ENCODE measurements at places on chromosomes 3 and 15.

DNA sequence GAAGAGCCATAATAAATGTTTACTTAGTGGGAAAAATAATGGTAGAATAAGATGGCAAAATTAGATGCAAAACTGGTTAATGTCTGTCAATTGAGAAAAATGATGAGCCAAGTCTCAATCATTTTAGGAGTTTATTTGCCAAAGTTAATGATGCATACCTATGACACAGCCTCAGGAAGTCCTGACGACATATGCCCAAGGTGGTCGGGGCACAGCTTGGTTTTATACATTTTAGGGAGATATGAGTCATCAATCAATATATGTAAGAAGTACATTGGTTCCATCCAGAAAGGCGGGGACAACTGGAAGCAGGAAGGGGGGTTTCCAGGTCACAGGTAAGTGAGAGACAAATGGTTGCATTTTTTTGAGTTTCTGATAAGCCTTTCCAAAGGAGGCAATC lies 31.5 kb downstream of the CLEC3B start:
- no peak for DNase-seq

DNA sequence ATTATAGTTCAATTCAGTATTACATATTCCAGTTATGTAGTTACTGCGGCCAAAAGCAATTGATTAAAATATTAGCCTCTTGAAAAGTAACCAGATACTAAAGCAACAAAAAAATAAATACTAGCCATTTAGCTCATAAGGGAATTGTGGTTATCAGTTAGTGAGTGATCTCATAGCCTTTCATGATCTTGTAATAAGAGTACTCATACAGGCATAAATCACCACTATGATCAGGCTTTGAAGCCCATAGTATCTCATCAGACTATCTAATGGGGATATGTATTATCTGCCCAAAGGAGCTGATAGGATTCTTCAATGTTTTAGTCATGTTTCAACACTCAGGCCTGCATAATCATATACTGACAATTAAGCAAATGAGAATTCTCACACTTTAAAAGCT lies 184.1 kb upstream of the CCDC54 start:
- no peak for DNase-seq

DNA sequence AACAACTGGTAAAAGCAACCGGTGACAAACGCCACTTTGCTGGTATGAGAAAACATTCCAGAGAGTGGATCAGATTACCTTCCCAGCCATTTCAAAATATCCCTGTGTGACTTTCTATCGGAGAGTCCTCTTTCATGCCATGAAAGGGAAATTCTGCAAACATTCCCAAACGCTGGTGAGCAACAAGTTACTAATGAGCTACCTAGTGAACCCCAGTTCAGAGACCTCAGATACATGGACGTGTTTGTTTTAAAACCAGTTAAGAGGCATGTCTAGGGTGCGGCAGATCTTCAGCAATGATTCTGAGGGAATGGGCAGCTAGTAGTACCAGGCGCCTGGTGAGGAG lies 418.2 kb upstream of the NR2F2 start:
- DNase-seq = no peak

DNA sequence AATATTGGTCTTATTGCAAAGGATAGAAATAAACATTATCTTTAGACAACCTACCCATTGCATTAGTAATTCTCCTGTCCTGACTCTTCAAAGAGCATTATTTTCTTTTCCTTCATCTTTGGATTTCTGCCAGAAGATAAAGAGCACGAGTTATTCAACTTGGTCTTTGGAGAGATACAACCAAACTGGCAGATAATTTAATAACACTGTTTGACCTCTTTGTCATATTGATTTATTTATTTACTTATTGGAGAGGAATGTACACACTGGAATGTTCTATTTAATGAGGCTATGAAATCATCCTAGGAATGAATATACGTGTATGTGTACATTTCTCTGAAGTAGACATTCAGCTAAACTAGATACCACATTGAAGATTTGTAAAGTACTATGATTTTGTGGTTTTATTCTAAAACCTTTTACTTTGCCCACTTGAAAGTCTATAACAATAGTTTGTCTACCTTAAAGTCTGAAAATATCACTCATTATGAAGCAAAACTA lies 462.1 kb downstream of the C3orf38 start:
- DNase-seq = no peak

- no peak for DNase-seq
Observed at GRCh38 chr3:184737641-184738505, 26.0 kb upstream of the MAGEF1 start.

DNA sequence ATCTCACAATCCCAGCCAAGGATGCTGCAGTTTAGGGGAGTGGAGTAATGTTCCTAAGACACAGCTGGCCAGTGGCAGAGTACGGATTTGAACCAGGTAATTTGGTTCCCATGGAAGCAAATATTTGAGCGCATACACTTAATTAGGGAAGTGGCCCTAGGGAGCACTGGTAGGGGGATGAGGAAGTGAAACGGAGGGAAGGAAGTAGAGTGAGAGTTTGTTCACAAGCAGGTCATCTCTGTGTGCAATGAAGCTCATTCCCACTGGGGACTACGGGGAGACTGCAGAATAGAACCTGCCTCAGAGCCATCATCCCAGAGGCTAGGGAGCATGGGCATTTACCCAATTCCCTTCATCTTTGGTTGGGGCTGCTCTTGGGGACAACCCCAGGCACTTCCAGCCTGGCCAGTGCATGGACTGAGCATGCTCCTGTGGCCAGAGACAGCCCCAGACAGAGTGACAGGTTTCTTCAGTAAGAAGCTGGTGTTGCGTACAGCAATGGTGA lies 317.2 kb upstream of the PROK2 start:
- DNase-seq = no peak

- no peak for DNase-seq
Observed at GRCh38 chr3:150965436-150965835, 7.1 kb downstream of the CLRN1 start.

DNA sequence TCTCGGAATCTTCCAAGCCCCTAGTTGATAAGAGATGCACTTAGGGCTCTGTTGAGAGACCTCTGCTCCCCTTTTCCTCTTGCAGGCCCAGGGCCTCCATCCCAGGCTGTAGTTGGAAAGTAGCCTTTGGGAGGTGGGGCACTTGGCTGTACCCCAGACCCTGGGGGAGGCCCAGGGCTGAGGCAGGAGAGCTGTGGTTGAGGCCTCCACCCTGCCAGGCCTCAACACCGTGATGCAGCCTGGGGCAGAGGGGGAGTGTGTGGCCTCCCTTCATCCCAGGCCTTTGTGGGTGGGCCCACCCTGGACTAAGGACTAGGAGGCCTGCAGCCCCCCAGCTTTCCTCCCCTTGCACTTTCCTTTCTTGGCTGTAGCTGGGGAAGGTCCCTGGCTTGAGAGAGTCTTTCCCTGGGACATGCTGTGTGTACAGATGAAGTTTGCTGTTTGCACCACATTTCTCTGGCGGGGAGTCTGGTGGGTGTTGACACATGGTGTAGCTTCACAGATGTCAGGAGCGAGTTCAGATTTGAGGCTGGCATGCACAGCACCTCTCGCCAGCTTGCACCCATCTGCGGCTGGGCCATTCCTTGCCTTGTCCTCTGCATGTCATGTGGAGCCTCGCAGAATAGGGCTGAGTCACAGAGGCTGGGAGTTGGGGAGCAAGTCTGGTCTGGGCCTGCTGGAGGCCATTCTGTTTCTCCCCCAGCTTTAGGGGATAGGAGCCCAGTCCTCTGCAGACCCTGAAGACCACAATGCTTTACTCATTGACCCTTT lies 13.7 kb downstream of the PLEKHO2 start:
- no peak for DNase-seq

- no peak for DNase-seq
Observed at GRCh38 chr3:39280571-39280970, 735 bp upstream of the CX3CR1 start.

DNA sequence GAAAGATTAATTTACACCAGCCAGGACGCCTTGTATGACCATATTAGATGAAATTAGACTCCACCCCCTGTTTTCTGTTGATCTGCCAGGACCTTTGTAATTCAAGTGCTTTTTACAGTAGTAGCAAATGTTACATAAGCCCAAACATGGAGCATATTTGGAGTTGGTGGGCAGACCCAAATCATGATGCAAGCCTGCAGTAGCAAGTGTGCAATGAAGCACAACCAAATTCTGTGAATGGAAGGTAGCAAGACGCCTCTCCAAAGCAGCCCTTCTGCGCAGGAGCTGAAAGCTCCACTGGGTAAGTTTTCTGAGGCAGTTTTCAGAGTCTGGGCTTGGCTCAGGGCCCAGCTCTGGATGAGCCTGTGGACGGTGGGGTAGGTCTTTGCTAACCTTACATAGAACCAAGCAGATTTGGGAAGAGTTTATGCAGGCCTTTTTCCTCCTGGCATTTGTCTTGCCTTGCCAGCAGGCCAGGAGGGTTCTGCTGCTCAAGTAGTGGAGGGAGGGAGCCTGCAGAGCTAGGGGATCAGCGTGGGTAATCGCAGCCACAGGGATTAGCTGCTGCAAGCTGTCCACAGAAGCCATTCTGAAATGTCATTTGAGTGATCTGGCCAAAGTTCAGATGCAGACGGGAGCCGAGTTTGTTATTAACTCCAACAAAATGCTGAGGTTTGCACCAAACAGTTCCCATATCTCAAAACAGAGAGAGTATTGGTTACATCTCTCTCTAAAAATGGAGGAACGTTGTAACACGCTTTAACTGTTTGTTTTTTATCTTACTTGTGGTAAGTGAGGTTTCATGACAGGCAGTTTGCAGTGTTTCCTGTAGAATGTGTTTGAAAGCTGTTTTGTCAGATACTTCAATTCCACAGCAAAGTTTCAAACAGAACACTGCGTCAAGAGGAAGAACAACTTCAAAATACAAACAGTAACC lies 55.4 kb downstream of the PSMD6 start:
- no peak for DNase-seq

DNA sequence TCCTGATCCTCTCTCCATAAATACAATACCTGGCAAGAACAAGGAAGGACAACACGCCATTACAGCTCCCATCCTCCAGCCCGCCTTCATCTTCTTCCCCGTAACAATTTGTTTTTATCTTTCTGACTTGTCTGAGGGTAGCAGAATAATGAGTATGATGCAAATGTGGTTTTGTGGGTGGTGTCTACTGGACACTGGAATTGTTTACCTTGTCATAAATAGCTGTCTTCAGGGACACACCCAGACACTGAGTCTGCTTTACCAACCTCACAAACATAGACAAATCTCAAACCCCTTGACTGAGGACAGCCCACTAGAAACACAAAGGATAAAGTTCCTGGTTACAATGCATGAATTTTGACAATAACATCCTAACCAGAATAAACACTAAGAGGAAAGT lies 13.4 kb downstream of the WDR72 start:
- no peak for DNase-seq

DNA sequence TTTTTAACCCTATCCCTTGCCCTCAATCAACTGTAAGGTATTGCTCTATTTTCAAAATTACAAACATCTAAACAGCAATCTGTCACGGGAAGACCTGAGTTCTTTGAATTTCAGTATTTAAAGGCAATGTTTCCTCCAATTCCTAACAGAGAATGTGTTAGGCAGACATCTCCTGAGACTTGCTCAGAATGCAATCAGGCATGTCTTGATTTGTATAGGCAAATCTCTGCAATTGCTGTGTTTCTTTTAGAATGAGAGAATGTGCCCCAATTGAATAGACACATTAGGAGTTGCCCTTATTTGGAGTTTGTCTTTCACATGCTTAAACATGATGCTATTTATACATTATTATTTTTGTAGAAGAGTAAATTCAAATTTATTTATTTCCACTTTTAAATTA lies 205.6 kb downstream of the CADM2 start:
- DNase-seq = no peak

DNA sequence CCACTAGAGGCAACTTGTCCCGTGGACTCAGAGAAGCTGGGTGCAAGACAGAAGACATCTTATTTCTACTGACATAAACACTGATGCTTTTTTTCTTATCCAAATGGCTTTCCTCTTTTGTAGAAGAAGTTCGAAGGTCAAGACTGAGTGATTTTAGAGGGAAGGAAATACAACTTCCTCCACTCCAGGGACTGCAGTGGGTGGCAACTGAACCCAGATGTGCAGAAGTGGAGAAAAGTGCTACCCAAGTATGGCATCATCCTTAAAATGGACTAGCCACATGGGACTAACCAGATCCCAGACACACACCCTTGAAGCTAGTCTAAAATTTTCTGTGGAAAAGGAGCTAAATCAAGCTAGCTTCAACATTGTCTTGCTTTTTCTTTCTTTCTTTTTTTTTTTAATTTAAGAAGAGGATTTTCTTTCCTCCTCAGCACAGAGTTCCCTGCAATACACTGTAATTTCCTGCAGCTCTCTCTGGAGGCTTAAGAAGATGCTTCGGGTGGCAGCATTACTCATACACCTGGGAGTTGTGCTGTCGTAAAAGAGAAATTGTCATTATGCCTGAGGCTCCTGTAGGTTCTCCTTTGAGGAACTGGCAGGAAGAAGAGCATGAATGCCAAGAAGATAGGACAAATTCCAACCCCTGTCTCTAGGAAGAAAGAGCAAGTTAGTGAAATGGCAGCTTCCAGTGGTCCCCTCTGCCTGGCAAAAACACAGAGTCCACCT lies 3.8 kb upstream of the FRMD4B start:
- no peak for DNase-seq

GRCh38 chr3:160174621-160175020 lies 50.6 kb upstream of the C3orf80 start:
- no peak for DNase-seq

- DNase-seq = no peak
Observed at GRCh38 chr15:68463996-68464395, 32.0 kb upstream of the ITGA11 start.

GRCh38 chr15:84649706-84650105 lies 4.4 kb downstream of the WDR73 start:
- DNase-seq = no peak

DNA sequence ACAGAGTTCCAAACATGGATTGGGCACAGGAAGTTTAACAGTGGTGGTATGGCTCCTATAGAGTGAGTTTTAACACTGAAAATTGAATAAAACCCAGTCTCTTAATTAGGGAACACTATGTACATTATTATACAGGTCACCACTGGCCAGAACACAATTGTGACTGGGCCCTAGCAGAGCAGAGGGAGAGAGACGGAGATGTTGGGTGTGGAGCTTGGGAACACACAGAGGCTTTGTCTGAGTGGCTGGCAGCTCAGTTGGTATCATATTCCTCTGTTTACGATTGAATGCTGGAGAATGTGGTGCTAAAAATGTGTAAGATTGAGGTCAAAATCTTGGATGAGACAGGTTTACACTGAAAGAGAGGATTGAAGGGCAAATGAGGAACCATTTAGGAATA lies 6.8 kb upstream of the MOBP start:
- DNase-seq = no peak

GRCh38 chr15:66655511-66655910 lies 46.5 kb upstream of the SMAD6 start:
- DNase-seq = no peak

DNA sequence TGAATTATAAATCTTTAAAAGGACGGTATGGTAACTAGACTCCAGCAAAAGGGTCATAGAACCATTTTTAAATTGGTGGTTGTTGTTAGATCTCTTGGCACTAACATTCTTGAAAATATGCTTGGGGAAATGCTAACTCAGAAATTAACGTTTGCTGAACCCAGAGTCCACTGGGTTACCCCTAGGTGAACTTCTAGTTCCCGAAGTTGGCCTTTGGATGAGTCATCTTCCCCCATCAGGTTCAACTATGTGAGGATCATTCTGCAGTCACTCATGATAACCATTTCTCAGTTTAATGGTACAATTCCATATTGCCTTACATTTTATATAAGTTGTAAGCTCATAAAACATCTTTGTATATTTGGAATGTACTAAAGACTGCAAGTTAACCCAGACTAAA lies 204.7 kb downstream of the THSD4 start:
- no peak for DNase-seq
